ENCODE measurements at places on chromosomes 16 and 17. TPM values are rescaled to one million over a fixed set of nuclear protein-coding genes. Genes with fewer than 3 reads are reported as not detected.

The HLF gene
- polyA plus RNA-seq = 4.9 TPM

The TNFSF13 gene
- polyA plus RNA-seq = 2.6 TPM

The IL34 gene
- polyA plus RNA-seq = 5.0 TPM

The ABCC3 gene
- polyA plus RNA-seq = 0.39 TPM

The CDH5 gene
- 76.2 TPM for polyA plus RNA-seq

The PAGR1 gene
- polyA plus RNA-seq = 28.4 TPM

The C1QL1 gene
- 1.9 TPM for polyA plus RNA-seq

The MPHOSPH6 gene
- polyA plus RNA-seq = 17.9 TPM

The MT1G gene
- not detected for polyA plus RNA-seq

DNA sequence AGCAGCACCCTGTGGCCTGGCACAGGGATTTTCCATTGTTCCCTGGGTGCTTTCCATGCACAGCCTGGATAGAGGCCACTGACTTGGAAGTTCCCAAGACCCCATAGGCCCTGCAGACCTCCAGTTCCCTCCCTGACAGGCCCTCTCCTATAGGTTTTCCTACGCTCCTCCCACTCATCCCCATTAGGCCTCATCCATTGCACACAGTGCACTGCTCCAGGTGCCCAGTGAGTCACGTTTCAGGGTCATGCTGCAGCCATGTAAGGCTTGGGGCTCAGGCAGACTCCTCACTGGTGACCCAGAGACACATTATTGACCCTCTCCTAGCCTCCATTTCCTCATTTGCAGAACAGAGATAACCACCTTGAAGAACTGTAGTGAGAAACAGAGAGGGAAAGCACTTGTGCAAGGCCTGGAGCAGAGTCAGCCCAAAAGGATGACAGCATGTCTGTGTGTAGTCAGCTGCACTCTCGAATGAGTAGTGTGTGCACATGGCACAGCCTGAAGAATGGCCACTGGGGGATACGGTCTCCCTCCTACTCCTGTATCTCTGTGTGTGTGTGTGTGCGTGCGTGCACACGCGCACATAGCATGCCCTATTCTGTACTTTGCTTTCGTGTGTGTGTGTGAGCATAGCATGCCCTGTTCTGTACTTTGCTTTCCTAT is 26.8 kb downstream of the DRC3 start:
- DNase-seq = no peak

GRCh38 chr17:77861981-77862645 is 96.4 kb upstream of the TNRC6C start:
- no peak for DNase-seq

DNA sequence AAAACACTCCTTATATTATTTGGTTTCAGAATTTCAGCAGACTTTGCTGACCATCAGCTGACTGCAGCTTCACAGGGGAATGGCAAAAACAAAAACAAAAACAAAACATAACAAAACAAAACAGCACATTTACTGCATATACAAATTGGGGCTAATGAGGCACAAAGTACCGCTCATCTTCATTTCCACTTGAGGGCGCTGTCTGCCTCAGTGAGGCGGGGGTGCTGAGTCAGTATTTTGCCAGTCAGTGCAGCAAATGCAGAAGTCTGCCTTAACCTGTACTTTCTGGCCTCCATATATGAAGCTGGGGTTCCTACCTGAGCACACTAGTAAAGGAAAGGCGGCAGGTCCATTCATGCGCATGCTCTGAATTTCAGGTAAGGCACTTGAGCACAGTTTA is 13.5 kb upstream of the DYNLRB2 start:
- no peak for DNase-seq

GRCh38 chr17:72405662-72406230 is 284.9 kb downstream of the SOX9 start:
- no peak for DNase-seq

GRCh38 chr17:12794919-12795532 is 5.7 kb downstream of the ARHGAP44 start:
- no peak for DNase-seq

DNA sequence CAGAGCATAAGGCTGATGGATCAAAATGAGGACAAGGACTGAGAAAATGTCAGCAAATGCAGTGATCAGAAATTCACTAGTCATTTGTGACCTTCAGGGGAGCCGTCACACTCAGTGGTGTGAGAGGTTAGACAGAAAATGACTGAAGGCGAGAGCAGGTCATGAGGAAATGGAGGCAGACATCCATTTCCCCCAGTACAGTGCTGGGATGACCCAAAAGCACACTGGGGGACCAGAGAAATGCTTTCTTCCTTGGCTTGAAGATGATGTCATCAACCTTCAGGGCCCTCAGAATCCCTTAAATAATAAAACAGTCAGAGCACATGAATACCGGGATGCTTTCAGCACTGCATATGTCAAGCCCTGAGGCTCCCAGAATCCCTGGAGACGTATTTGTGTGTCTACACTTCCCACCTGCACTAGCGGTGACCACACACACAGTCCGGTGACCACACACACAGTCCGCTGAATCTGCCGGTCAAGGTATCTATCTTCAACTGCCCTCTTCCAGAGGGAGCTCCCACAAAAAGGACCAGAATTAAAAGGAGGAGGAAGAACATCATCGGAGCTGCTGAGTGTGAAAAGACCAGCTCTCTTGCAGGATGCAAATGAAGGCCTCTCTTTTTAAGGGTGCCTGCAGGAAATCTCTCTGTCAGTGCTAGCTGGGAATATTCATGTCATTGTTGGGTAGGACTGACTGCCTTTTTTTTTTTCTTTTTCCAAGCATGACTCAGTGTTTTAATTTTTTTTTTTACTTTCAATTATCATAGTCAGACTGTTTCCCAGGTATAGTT is 8.2 kb downstream of the UBE2O start:
- DNase-seq = no peak

DNA sequence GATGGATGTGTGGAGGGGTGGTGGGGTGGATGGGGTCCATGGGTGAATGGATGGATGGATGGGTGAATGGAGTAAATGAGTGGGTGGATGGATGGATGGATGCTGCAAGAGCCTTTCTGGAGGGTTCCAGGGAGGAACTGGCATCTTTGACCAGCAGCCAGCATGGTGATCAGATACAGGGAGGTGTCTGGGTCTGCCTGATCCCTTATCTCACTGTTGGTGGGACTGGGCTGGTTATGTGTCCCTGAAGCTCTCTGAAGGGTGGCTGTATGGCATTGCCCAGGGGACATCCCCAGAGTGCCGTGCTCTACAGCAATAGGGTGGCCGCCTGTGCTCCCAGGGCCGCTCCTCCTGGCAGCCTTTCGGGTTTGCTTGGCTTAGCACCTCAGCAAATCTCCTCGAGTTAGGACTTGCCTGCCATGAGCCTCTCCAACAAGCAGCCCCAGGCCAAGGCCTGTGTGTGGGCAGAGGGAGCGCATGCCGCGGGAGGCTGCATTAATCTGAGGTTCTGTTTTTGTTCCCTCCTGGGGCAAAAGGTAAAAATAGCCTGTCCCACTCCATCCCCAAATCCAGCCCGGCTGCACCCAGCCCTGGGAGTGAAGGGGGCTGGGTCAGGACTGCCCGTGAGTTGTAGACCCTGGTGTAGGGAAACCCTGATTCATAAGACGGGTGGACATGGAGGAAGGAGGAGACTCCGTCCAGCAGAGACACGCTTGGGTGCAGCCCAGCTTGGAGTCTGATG is 165.4 kb downstream of the SEC14L1 start:
- DNase-seq = no peak

DNA sequence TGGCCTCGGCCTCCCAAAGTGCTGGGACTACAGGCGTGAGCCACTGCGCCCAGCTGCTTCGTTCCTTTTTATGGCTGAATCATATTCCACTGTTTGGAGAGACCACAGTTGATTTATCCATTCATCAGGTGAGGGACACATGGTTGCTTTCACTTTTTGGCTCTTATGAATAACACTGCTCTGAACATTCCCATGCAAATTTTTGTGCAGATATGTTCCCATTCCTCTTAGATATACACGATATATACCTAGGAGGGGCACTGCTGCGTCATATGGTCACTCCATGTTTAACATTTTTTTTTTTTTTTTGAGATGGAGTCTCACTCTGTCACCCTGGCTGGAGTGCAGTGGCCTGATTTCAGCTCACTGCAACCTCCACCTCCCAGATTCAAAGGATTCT is 13.9 kb upstream of the GLIS2 start:
- DNase-seq = no peak

DNA sequence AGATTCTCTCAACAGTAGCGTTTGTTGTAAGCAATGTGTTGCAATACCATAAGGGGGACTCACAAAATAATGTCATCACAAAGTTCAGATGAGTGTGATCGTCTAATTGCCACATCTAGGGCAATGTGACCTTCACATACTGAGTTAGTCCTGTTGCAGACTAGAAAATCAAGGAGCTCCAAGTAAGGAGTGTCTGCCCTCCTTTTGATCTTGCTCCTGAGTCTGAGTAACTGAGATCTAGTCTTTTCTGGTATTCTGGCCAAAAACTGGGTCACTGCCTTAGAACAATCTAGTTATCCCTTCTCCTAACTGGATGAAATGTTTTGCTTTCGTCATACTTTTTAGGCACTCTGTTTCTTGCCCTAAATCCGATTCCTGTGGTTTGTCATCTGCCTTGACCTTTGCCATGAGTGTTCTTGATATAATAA is 712.1 kb downstream of the CDH11 start:
- no peak for DNase-seq

DNA sequence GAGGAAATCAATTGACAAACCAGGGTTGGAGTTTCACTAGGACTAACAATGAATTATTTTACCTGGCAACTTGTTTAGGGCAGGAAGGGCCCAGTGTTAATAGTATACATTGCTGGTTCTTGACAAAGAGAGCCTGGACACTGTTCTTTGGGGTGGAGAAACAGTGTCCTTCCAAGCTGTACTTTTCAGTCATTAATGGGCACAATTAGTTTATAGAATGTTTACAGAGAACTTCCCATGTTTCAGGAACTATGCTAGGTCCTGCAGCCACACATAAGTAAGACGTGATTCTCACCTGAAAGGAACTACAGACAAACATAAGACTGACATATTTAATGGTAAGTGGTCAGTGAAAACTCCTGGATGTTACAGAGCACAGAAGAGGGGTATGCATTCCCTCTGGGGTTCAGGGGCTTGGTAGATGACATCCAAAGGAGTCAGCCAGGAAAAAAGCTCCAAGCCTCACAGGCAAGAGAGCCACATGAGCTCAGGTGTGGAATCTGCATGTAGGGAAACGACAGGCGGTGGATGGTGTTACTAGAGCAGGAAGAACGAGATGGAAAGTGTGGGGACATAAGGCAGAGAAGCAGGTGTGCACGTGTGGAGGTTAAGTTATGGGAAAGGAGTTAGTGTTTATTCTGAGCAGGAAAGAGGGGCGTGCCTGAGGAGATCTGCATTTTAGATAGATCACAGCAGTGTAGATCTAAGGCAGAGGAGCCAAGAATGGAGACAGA is 3.8 kb upstream of the DYNLL2 start:
- DNase-seq = no peak

GRCh38 chr17:81097943-81098308 is 63.0 kb downstream of the BAIAP2 start:
- DNase-seq = no peak

DNA sequence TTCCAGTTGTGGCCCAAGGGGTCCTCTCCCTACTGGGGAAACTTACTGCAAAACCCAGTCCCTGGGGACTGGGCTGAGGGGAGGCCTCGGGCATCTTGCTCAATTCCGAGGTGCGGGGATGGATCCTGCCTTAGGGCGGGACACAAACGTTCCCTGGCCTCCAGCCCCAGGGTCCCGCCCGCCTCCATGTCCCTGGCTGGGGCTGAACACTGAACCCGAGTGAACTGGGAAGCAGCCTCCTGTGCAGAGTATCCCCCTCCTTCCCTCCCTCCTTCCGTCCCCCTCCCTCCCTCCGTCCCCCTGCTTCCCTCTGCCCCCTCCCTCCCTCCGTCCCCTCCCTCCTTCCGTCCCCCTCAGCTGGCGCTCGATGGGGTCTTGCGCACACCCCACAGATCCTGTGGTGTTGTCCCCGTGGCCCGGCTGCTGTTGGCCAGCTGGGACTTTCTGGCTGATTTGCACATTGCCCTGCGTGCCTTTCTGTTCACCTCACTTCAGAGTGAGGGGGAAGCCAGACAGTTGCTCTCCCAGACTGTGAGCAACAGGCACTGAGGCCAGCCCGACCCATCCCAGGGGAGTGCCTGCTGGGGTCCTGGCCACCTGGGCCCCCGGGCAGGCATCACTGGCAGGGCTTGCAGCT is 5.5 kb downstream of the TRAF7 start:
- no peak for DNase-seq

GRCh38 chr17:39852239-39852638 is 11.9 kb downstream of the IKZF3 start:
- no peak for DNase-seq

- DNase-seq = no peak
These were observed 225.7 kb downstream of the UTP18 start for GRCh38 chr17:51486091-51486490.

GRCh38 chr16:24508614-24509013 is 30.8 kb upstream of the RBBP6 start:
- DNase-seq = no peak

DNA sequence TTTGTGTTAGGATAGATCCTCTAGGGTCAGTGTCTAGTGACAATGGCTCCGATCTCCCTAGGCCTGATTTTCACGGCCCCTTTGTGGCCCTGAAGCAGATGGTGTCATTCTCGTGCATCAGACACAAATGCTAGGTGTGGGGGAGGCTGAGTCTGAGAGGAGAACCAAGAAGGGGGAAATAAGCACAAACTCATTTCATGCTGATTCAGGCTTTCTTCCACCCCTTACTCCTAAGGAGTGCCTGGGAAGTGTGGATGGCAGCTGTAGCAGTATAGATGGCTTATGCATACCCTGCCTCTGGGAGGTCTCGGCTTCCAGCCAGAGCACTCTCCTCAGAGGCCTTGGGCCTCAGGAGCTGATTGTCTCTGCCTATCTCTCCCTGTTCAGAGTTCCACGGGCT is 1.8 kb upstream of the WNK4 start:
- DNase-seq = no peak

DNA sequence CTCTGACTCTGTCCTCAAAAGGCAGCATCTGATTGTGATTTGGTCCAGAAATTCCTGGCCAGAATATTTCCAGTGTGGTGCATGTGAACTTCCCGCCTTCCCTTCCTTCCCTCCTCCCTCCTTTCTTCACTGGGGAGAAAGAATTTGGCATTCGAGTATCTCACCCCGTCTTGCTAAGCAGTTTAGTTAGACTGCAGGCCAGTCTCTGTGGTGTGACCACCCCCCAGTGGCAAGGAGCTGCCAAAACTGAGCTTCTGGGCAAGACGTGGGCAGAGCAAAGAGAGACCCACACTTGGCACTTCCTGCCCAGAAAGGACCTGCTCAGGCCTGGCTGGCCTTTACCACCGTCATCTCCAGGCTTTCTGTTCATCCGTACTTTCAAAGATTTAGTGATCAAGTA is 36.4 kb downstream of the SNX20 start:
- DNase-seq = no peak

- DNase-seq = no peak
These were observed 121.7 kb upstream of the NLRP1 start for GRCh38 chr17:5705876-5706576.

- DNase-seq = no peak
These were observed 15.1 kb downstream of the CACNG5 start for GRCh38 chr17:66849851-66850580.

GRCh38 chr17:82292251-82293154 is 19.0 kb upstream of the CSNK1D start:
- peak; percentile 96 for DNase-seq

GRCh38 chr16:3157229-3158025 is 22.6 kb downstream of the ZNF213 start:
- no peak for DNase-seq

All from forelimb muscle (tissue), 1 donor.